Left cardiac atrium (tissue), 4 donors: ENCODE measurements at places on chromosomes 7 and 10.

DNA sequence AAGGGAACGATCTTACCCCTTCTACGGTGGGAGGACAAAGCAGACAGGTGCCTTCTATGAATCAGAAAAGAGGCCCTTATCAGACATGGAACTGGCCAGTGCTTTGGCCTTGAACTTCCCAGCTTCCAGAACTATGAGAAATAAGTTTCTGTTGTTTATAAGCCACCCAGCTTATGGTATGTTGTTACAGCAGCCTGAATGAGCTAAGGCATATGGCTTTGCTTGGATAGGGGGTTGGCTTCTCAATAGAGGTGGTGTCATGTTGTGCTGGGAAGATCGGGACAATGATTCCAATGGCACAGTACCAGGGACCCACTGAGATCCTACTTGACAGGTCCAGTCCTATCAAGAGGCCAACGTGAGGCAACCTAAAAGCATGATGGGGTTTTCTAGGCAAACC, 183.4 kb upstream of the BMPER start:
- DNase-seq: no peak

- DNase-seq: peak; percentile 33
These were observed 345.0 kb downstream of the REEP3 start for GRCh38 chr10:63866075-63866746.

DNA sequence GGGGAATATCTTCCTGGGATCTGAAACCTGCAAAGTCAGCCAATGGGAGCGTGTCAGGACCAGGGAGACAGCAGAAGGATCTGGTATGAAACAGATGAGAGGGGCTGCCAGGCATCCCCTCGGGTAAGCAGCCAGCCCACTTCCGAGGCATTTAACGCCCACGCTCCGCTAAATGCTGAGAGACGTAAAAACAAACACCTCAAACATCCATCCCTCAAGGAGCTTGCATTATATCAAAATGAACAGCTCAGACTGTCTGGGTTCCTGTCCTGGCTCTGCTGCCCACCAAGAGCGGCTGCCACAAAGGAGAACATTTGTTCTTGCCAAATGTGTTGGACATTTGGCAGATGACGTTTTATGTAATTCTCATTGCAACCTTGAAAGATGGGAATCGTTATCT, 7.0 kb upstream of the SERPINE1 start:
- DNase-seq: no peak

- DNase-seq: no peak
These were observed 765 bp downstream of the CCAR1 start for GRCh38 chr10:68721673-68722335.
